Inflammatory macrophage (primary cell): ENCODE measurements at places on chromosomes 3 and 15.
A peak's percentile ranks its signal among the peaks of the same experiment; 100 is the strongest.

DNA sequence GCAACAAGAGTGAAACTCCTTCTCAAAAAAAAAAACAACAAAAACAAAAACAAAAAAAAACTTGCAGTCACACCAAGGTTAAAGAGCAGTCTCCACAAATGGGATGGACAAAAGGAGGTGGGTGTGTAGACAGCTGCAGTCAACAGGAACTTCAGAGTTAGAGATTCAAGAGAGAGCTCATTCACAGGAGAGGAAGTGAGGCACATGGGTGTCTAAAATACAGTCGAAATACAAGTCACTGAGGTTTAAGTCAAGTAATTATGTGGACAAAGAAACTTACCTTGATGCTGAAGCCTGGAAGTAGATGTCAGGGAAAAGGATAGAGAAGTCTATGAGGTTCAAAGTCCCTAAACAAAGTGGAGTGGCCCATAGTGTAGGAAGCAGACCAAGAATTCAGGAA lies 14.8 kb downstream of the MRPS11 start:
- DNase-seq: peak; percentile 39

- no peak for DNase-seq
Observed at GRCh38 chr15:92430069-92430440, 36.4 kb downstream of the ST8SIA2 start.

GRCh38 chr3:115836944-115837343 lies 213.6 kb downstream of the GAP43 start:
- DNase-seq: no peak

- no peak for DNase-seq
Observed at GRCh38 chr3:115980709-115981108, 357.4 kb downstream of the GAP43 start.

DNA sequence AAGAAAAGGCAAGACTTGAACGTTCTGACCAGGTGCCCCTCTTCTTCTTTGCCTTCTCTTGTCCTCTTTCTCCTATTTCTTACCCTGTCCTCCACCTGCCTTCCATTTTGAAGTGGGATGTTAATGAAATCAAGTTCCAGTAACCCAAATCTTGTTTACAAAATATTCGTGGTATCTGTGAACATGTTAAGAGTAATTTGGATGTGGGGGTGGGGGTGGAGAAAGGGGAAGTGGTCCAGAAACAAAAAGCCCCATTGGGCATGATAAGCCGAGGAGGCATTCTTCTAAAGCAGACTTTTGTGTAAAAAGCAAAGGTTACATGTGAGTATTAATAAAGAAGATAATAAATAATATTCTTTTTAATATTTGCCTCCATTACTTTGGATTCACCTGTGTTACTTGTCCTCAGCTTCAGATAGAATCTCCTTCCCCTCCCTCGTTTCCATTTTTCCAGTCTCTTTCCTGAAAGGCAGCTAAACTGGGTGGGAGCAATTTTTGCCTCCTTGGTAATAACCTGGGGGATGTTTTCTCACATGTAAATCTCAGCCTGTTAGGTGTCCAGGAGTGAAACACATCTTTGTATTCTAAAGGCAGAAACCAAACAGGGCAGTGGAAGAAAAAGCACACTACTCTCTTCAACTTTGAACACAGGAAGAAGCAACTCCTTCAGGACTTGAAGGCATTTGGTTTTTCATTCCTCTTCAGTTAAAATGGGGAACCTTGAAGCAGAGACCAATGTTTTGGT lies 3.2 kb downstream of the CHST2 start:
- DNase-seq: peak; percentile 14

- DNase-seq: no peak
Observed at GRCh38 chr3:171321559-171322360, 138.4 kb downstream of the TNIK start.

DNA sequence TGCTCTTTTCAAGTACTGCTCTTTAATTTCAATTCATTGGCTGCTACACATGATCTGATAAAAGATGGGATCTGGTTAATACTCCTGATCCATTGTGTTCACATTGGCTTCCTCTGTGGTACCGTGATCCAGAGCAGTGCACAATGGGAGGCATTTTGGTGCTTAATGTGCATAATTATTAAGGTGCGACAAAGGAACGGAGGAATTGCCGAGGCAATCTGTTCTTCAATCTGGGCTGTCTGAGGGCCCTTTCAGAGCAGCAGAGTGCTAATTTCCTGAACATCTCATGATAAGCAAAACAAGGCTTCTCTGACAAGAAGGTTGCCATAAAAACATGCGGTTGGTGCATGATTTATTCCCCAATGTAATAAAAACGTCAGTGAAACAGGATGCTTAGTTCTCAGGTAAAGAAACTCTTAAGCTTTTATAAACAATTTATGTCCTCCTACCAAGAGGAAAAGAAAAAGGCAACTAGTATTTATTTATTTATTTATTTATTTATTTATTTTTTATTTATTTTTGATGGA lies 64.0 kb upstream of the EPHA3 start:
- DNase-seq: no peak

DNA sequence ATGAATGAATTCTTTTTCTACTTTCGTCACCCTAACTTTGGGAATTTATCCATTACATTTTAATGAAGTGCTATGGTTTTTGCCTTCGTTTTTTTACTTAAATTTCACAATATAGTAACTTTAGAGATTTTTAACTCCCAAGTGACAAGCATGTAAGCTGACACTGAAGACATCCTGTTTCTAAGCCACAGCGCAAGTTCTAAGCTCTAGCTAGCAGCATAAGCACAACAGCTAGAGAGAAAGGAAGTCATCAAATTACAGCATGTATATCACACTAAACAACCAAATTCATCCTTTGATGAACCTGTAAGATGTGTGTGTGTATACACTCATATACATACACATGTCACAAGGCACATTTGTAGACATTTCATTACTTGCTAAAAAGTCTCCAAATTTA lies 119.3 kb downstream of the P3H2 start:
- DNase-seq: no peak

DNA sequence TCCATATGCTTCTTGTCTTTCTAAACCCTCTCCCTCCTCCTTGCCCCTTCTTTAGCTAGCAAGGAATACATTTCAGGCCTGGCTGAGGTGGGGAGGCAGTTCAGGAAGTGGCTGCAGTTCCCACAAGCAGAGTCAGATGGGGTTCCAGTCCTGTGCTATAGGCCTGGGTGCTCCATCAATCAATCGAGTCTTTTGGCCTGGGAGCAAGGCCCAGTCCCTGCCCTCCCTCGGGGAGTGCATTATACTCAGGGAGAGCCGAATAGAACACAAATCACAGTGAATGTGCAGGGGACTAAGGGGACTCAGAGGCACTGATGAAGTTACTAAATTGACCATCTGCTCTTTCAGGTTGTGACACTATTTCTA lies 58.0 kb upstream of the HERC1 start:
- no peak for DNase-seq

DNA sequence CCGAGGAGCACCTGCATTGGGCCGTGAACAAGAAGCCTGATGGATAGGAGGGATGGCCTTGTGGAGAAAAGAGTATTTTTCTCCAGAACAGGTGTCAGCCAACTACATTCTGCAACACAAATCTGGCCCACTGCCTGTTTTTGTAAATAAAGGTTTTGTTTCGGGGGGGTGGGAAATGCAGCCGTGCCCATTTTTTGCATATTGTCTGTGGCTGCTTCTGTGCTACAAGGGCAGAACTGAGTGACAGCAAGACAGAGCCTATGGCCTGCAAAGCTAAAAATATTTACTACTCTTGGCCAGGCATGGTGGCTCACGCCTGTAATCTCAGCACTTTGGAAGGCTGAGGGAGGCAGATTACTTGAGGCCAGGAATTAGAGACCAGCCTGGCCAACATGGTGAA lies 95.9 kb upstream of the AKAP13 start:
- DNase-seq: no peak
